BJ (cell line): ENCODE measurements at places on chromosomes 5 and 9.
A peak's percentile ranks its signal among the peaks of the same experiment; 100 is the strongest.

DNA sequence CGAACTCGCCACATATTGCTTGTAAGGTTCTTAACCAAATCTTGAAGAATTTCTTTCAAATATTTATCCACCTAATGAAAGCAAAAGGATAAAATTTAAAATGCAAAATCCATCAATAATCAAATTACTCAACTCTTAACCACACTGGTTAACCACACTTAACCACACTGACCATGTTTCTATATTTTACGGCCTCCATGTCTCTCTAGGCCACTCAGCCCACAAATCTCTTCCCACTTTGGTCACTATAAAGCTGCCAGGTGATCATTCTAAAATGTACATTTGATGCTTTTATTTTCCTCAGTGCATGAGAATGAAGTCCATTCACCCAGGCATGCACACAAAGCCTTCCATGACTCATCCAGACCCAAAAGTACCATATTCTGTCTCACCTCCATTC, 56.4 kb upstream of the OR2K2 start:
- no peak for DNase-seq

DNA sequence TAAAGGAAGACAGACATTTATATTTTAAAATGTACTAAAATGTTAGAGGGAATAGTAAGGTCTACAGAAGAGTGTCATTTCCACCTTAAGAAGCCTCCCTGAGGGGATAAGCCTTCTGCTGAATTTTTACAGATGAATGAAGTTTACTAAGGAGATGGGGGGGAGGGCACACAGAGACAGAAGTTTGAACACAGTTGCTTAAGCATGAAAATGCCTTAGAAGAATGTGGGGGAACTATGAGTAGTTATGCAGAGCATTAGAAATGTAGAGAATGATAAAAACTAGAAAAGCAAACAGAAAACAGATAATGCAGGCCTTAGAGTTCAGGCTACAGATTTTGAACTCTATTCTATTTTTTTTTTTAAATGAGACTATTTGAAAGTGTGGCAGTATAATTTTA, 232.2 kb upstream of the VLDLR start:
- no peak for DNase-seq

DNA sequence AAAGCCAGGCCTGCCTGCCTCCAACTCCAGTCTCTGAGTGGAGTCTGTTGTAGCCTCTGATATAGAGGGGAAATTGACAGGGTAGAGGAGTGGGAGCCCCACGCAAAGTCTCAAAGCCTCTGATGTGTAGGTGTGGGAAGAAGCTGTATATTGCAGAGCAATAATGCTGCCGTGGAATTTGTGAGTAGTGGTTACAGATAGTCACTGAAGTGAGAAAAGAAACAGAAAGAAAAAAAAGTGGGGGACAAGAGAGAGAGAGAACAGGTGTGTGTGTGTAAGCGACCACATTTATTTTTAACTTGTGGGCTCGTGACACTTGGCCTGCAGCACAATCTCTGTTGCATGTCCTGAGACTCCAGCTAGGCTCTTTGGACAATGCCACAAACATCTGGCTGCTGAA, 227.8 kb downstream of the NSG2 start:
- DNase-seq: no peak

DNA sequence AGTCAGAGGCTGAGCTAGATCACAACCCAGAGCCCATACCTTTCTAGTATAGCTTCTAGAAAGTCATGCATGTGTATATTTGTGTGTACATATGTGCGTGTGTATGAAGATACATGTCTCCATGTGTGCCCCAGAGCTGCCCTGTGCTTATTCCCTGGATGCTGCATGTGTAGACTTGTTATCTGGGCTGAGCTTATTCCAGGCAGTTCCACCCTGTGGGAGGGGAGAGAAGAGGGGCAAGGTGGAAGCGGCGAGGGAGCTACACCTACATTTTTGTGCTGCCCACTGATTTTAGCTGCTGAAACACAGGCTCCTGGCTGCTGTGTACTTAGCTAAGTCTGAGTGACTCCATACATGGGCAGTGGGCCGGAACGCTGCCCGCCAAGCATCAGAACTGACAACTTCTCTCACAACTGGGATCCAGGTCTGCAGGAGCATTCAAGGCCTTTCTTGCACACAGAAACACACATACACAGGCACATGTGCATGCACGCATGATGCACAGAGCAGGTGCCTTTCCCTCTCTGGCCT, 38.0 kb upstream of the XPA start:
- no peak for DNase-seq

DNA sequence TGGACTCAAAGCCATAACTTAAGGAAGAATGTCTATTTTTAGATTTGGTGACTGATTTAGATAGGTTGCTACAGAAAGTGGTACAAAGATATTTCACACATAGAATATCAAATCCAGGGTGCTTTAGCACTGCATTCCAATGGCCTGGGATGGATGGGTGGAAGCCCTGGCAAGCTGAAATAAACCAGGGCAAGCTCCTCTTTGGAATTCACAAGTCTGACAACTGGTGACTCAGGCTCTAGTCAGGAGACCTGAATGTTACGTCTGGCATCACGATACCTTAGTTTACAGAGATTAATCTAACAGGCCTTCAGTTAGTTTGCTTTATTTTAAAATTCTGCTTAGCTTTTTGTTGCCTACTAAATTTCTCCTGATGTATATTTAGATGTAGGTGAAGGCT, 144.0 kb downstream of the TMC1 start:
- no peak for DNase-seq

- peak; percentile 95 for DNase-seq
Measured at GRCh38 chr9:128098297-128099230, 29.0 kb downstream of the PTGES2 start.

DNA sequence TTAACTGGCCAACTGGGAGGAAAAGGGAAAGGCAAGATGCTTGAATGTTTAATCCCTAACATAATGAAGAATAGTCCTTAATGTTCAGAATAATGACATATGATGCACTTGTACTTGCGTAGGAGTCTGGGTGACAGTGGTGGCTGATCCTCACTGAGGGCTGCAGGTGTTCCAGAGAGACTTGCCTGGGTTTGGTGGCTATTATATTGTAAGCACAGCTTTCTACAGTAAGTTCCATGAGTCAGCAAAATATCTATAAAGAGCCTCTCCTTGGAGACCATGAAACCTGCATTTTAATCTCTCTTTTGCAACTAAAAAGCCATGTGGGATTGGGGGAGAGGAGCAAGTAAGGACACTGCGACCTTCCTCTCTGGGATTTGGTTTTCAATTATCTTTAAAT, 1.9 kb upstream of the NPR2 start:
- no peak for DNase-seq

GRCh38 chr9:37769306-37769705, 15.6 kb downstream of the EXOSC3 start:
- DNase-seq: no peak

GRCh38 chr9:107172979-107173347, 110.1 kb upstream of the RAD23B start:
- no peak for DNase-seq

DNA sequence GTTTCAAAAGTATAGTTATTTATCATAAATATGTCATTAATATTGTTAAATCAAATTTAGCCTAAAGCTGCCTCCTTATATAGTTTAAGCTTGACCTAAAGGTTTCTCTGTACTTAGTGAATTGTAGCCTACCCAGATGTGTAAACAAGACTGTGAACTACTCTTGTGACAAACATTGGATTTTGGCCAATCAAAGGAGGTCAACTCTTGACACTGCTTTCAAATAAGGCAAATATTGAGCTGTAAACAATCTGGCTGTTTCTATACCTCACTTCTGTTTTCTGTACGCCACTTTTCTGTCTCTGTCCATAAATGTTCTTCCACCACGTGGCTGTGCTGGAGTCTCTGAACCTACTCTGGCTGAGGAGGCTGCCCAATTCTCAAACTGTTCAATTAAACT, 51.2 kb downstream of the FXN start:
- DNase-seq: no peak

DNA sequence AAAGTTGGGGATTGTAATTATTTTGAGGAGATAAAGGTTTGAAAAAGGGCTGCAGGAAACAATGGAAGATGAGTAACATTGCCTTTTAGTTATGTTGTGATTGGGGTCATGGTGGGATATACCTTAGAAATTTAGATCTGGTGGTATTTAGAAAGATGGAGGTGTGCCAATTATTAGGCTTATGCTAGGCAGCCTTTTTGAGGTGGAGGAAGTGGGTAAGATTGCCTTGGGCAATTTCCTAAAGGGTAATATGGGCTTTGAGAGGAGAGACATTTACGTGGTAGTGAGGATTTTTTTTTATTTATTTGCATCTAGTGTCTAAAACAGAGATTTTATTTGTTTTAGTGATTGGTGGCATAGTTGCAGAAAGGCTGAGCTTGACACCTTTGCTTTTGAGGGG, 10.5 kb downstream of the HSPA4 start:
- DNase-seq: no peak

GRCh38 chr5:151628112-151628823, 37.1 kb upstream of the FAT2 start:
- DNase-seq: no peak

DNA sequence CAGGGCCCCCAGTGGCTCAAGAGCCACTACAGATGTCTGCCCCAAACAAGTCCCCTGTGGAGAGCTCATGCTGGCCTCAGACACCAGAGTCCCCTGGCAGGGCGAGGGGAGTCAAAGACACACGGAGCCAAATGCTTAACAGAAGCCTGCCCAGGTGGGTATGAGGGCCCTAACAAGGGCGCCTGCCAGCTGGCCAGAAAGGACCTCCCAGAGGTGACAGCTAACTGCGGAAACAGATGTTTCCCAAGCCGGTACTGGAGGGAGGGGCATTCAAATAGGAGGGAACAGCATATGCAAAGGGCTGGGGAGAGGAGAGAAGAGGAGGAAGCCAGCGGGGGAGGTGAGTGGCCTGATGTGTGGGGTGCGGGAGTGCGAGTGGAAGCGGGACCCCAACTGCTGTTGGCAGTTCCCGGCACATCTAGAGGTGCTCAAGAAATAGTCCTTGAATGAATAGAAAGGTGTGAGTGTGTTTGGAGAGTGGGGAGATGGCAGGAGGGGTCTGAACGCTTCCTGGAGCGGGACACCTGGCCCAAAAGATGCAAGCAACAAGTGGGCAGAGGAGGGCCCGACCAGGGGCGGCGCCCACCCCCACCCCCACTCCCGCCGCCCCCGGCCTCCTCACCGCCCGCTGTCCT, 824 bp downstream of the MXD3 start:
- no peak for DNase-seq

DNA sequence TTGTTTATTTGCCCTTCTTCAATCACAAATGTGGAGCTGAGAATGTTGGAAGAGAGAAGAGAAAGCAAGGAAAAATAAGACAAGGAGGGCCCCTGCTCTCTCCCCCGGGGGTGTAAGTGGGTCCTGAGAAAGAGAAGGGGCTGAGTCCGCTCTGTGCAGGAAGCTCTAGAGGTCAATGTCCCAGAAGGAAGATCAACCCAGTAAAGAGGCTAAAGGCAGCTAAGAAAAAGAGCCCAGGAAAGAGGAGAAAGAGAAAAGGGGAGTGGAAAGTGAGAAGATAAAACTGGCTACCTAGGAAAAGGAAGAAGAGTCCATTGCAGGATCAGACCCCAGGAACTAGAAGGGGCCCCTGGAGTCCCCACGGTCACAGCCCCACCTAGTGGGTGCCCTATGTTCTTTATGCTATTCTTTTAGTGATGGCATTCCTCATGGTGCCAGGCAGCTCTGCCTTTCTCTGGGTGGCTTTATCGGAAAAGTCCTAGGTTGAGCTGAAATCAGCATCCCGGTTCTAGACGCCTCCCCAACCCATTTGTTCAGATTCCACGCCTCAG, 583.4 kb downstream of the ACTL7B start:
- no peak for DNase-seq

DNA sequence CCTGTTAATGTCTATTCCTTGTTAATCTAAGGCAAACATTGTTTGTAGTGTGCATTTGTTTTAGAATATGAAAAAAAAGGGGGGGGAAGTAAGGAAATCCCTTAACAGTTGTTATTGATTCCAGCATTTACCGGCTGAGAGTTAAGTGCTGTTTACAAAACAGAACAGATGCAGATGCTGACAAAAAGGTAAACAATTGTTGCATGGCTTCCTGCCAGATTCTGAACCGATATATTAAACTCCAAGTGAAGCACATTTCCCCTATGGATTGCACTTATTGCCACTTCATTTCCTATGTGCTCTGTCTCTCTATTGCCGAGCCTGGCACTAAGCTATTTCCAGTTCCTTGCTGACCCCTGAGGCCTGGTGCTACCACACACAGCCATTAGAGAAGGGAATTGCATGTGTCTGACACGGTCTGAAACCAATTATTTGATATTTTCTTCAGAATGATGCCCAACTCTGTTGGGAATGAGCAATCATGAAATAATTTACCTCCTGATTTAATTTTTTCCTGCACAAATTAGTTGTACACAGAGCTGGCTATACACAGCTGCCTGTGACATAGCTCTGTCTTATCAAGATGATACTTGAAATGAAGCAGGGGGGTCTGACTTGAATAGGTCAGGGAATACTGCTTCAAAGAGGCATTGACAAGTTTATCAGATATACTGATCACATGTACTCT, 109.8 kb downstream of the KIAA0825 start:
- no peak for DNase-seq

DNA sequence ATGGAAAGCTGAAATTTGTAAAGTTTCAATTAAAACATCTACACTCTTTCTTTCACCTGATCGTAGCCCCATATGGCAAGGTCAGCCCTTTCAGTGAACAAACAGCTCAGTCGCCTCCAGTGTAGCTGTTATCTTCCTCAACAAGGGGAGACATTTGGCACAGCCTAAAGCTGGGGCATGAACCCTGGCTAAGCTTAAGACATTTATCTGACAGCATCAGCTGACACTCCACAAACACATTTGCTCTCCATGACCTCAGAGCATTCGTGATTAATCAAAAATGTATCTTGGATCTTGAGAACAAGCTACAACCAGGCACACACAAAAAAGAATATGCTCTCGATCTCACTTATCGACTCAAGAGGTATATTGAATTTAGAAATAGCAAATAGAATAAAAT, 67.3 kb downstream of the POU5F2 start:
- DNase-seq: no peak

- no peak for DNase-seq
Measured at GRCh38 chr5:156396830-156397081, 69.8 kb downstream of the SGCD start.

DNA sequence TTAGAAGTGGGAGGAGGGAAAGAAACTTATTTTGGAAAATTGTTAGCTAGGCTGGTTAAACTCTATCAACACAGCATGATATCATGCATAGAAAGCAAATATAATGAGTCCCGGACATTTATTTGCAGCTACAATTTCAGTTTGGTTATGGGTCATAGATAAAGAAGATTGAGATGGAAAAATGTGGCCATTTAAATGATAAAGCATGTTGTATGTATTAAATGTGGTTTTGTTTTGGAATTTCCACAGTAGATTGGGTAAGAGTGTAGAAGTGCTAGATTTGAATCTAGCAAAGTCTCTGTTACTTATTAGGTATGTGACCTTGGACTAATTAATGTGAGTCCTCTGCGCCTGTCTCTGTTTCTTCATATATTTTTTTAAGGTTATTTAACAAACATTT, 217.4 kb downstream of the KDM4C start:
- DNase-seq: no peak

DNA sequence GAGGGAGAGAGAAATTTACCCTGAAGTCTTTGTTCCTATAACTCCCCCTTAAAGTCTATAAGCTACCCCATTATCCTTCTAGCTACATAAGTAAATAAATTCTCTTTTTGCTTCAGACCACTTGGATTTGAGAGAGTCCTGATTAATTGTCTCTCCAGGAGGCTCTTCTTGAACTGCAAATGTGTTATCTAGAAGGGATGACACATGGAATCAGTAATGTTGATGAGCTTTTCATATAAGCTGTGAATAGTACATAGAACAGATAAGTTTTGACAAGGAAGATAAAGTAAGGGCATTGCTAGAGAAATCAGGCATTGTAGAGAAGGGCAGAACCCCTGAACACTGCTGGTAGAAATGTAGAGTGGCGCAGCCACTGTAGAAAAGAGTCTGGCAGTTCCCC, 42.5 kb upstream of the GNPDA1 start:
- DNase-seq: no peak
